Stimulated activated CD8-positive, alpha-beta memory T cell treated with anti-CD3 and anti-CD28 coated beads, Interleukin-15, amount 100 ng/mL, for 4 hours (primary cell): ENCODE measurements at places on chromosomes 5 and 9.

DNA sequence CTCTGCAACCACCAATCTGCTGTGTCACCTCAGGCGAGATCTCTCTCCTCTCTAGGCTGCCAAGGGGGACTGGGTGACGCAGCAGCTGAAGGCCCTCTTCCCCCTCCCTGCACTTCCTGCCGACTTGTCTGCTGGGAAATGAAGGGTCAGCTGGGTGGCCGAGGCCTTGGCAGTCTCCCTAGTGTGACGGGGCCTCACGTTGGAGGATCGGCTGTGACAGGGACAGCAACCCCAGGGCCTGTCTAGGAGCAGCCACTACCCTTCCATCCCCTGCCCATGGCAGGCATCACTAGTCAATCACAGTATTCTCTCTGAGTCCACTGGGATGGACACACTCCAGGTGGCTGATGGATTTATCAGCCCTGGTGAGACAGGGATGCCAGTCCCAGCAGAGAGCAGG, 107.3 kb upstream of the SARDH start:
- no peak for DNase-seq

GRCh38 chr9:11002705-11003104, 389.9 kb upstream of the PTPRD start:
- no peak for DNase-seq

GRCh38 chr5:67289763-67290521, 93.3 kb upstream of the CD180 start:
- no peak for DNase-seq

DNA sequence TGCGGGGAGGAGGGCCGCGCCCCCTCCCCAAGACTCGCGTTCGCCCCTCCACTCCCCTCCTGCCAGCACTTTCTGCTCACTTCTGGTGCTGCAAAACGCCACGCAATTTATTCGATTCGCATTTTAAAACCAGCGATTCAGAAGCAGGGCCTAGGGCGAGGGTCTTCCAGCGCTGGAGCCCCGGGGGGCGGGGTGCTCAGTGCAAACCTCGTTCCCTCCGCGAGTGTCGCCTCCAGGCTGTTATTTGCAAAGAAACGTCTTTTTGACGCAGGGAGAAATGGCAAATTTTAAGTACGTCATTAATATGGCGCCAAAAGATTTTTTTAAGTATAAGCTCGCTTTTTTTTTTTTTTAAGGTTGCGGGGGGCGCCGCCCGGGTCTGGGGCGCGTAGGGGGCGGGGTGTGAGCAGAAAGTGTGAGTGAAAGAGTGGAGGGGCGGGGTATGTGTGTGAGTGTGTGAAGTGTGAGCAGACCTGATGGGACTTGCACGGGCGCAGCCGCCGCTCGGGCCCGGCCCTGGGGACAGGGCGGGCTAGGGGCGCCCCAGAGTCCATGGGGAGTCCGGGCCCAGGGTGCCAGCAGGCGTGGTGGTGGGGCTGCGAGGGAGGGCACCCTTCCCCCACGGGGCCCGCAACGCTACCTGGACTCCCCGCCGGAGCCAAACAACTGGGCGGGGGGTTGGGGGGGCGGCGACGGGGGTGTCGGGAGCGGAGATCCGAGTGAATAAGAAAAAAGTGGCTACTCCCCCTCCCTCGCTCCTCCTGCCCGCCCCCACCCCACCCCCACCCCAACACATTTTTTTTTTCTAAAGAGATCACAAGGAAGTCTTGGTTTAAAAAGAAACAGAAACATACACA, at the start of gene JADE2:
Gene JADE2, plus strand, starts transcription at position 845 of the 857 bp plus-strand sequence. CDS start 10,188 bp downstream, outside the sequence.
- DNase-seq = peak; percentile 62

GRCh38 chr5:73763300-73764032, 137.5 kb downstream of the ARHGEF28 start:
- no peak for DNase-seq

GRCh38 chr5:9477537-9477936, 68.3 kb downstream of the SEMA5A start:
- no peak for DNase-seq

DNA sequence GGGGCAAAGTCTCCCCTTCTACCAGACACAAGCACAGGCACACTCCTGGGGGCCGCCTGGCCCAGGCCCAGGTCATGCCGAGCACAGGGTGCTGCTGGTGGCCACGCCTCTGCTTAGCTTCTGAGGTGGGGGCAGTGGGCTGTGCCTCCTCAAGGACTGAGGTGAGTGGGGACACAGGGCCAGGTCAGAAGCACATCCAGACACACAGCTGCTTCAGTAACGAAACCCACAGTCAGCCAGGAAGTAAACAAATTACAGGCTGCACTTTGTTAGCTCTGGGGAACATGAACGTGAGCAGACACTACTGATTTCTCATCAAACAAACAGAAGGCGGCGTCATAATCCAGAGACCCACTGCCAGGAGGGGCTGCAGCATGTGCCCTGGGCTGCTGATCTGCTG, 192.4 kb downstream of the HSPA4 start:
- DNase-seq = no peak

DNA sequence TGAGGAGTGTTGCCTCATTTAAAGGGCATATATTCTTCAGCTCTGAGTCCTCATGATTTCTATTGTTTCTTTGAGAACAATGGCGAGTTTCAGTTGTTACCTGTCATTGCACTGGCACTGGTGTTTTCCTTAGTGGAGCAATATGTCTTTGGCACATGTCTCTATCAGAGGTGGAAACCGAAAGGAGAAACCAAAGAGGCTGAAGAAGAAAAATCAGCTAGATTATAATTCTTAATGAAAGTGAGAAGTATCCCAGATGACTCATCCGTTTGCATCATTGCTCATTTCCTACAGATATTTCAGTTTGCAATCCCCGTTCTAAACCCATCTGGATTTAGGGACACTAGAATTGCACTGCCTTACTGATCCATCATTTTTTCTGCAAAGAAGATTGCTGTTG, 324.6 kb downstream of the TMEM232 start:
- DNase-seq = no peak

DNA sequence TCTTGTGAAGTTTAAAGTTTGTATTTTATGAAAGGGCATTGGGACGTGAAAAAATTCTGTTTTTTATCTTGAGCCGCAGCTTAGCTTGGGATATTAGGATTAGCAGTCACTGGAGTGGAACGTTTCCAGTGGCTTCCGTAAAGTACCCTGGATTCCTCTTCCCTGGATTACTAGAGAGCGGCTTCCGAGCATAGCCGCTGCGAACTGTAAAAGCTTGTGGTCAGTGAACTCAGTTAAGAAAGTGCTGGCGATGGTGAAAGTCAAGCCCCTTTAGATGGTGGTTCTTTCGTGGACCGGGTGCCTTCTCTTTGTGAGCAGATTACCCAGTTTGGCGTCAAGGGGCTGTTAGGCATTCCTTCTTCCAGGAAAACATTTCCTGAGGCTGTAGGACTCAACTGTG, 168.1 kb downstream of the KDM4C start:
- no peak for DNase-seq

- DNase-seq = no peak
Observed at GRCh38 chr5:170059221-170059620, 46.5 kb upstream of the FOXI1 start.

DNA sequence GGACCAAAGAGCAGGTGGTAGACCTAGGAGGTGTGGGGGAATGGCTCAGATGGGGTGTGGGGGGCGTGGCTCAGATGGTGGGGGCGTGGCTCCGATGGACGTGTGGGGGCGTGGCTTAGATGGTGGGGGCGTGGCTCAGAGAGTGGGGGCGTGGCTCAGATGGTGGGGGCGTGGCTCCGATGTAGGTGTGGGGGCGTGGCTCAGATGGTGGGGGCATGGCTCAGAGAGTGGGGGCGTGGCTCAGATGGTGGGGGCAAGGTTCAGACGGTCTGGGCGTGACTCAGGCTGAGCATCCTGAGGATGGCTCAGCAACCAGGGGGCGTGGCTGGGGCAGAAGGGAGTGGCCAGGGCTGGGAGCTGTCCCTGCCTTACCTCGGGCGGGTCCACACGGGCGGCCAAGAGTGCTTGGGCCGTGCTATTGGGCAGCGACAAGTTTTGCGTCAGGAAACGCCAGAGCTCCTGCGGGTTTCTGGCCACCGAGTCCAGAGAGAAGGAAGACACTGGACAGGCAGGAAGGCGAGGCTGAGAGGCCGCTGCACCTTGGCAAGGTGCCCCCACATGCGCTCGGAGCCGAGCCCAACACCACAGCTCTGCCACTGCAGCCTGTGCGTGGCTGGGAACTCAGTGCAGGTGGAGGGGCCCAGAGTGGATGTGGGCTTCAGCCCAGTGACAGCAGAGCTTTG, 5.9 kb downstream of the ABCA2 start:
- peak; percentile 52 for DNase-seq

- DNase-seq = no peak
Observed at GRCh38 chr5:147576646-147577535, 67.0 kb upstream of the DPYSL3 start.

DNA sequence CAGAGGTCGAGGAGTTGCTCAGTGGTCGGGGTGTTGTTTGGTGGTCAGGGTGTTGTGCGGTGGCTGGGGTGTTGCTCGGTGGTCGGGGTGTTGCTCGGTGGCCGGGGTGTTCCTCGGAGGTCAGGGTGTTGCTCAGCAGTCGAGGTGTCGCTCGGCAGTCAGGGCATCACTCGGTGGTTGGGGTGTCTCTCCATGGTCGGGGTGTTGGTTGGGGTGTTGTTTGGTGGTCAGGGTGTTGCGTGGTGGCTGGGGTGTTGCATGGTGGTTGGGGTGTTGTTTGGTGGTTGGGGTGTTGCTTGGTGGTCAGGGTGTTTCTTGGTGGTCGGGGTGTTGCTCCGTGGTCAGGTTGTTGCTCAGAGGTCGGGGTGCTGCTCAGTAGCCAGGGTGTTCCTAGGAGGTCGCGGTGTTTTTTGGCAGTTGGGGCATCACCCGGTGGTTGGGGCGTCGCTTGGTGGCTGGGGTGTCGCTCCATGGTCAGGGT, 11.0 kb upstream of the GPSM1 start:
- peak; percentile 17 for DNase-seq

DNA sequence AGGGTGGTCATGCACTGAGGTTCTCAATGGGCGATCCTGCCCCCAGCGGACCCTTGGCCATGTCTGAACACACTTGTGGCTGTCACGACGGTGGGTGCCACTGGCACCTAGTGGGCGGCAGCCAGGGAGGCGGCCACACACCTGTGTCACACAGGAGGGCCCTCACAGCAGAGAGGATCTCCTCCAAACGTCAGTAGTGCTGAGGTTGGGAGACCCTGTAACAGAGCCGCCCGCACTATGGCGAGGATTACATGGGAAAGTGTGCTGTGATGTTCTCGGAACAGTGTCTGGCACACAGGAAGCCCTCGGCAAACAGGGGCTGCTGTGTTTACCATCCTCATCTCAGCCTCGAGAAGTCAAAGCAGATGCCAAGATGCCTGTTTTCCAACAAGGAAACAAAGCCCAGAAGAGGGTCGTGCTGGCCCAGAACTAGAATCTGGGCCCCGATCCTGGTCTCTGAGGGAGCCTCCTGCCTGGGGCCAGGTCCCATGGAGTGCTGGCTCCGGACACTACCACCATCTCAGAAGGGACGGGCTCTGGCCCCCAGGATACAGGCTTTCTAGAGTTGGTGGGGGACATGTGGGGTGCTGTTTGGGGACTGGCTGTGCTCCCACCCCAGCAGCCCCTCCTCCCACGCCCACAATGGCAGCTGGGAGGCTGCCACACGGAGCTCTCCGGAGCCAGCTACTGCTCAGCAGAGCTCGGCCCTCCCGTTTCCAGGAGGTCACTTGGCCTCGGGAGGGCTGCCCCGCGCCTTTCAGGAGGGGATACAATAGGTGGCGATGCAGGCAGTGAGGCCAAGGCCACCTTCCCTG, 48.2 kb downstream of the DBH start:
- no peak for DNase-seq

DNA sequence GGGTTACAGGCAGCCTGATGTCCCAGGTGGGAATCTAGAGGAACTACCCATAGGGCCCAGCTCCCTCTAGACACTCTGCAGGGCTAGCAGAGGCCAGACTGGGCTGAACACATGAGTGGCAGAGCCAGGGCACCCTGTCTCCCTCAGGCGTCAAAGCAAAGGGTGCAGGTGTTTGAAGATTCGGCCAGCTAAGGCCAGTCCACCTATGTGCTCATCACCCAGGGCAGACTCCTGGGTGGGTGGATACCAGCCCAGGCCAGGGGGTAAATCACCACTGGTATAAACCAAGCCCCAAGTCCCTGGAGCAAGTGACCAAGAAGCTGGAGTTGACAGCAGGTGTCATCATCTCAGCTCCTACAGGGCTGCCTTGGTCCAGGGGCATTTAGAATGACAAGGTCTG, 3.4 kb downstream of the CCDC180 start:
- no peak for DNase-seq
